ENCODE measurements at places on chromosomes 16 and 17. TPM values are rescaled to one million over a fixed set of nuclear protein-coding genes. Genes with fewer than 3 reads are reported as not detected.

GRCh38 chr17:27382025-27382424, 74.2 kb upstream of the KSR1 start:
- DNase-seq = no peak

GRCh38 chr16:9340526-9341256, 249.2 kb downstream of the HAPSTR1 start:
- DNase-seq = peak; percentile 4

- peak; percentile 25 for DNase-seq
These were observed 6.7 kb upstream of the PHKG2 start for GRCh38 chr16:30741461-30741914.

GRCh38 chr17:33039874-33040273, 48.2 kb downstream of the SPACA3 start:
- no peak for DNase-seq

DNA sequence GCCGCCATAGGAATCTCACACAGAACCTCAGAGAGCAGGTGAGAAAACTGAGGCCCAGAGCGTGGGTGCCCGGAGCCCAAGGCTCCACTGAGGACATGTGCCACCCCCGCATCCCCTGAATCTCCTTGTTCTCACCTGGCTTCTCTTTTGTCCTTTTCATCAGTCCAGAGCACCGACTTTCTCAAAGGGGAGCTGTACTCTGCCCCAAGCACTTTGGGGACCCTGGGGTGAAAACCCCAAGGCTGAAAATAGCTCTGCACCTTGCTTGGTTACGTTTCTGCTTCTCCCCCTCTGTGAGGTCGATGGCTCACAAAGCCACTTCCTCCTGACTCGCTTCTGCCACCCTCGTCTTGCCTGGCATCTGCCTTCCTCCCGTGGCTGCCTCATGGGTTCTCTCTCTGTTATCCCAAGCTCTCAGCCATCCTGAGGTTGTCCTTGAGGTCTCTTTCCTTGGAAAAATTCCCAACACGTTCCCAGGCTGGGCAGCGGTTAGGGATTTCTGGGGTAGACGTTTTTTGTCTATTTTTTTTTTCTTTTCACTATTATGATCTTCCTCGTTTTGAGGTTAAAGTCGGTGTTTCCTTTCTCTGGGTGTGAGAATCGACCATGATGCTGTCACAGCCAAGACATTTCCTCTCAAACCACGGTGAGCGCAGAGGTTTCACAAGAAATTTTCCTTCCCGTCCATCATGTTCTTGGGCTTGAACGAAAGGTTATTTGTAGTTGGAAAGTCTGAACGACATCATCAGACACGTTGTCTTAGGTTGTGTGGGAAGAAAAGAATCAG, 37.2 kb downstream of the IRF8 start:
- no peak for DNase-seq

GRCh38 chr16:22670551-22671041, 143.4 kb upstream of the HS3ST2 start:
- DNase-seq = peak; percentile 49

- DNase-seq = no peak
These were observed 14.0 kb upstream of the BAIAP2 start for GRCh38 chr17:81020767-81021497.

DHRS13 gene
- total RNA-seq = 37.3 TPM

ESRP2 gene
- 0.35 TPM for total RNA-seq

CDH5 gene
- 0.26 TPM for total RNA-seq

WFDC1 gene
- total RNA-seq = not detected
